ENCODE measurements at places on chromosomes 2 and 18.

DNA sequence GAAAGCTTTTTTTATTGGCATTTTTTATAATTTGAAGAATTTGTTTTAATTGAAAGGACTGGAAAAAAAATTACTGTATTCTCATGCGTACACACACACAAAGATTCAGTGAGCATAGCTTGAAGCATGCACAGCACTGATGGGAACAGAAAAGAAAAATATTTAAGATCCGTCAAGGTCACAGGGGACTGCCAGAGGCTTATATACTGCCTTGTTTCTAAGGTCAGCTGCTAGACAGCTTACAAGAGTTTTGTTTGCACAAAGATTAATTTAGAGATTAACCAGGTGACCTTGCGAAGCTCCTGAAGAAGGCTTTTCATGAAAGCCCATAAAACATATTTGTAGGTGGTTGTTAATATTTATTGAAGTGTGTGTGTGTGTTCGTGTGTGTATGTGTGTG, 396.3 kb downstream of the TRIB2 start:
- DNase-seq: no peak

- no peak for DNase-seq
These were observed 92.9 kb downstream of the TGOLN2 start for GRCh38 chr2:85234868-85235267.

DNA sequence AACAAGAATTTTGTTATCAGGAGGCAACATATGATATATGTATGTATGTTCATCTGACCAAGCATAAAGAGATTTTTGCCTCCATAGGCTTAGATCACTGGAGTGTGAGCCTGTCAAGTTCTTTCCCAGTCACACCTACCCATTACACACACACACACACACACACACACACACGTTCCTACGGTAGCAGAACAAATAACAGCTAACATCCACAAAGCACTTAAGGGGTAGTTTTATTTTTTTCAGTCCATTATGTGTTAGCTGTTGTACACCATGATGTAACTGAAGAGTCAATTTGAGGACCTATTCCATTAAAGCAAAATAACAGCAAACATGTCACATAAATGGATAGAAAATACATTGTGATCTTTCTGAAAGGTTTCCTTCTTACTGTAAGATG, 39.5 kb downstream of the UGP2 start:
- DNase-seq: no peak

DNA sequence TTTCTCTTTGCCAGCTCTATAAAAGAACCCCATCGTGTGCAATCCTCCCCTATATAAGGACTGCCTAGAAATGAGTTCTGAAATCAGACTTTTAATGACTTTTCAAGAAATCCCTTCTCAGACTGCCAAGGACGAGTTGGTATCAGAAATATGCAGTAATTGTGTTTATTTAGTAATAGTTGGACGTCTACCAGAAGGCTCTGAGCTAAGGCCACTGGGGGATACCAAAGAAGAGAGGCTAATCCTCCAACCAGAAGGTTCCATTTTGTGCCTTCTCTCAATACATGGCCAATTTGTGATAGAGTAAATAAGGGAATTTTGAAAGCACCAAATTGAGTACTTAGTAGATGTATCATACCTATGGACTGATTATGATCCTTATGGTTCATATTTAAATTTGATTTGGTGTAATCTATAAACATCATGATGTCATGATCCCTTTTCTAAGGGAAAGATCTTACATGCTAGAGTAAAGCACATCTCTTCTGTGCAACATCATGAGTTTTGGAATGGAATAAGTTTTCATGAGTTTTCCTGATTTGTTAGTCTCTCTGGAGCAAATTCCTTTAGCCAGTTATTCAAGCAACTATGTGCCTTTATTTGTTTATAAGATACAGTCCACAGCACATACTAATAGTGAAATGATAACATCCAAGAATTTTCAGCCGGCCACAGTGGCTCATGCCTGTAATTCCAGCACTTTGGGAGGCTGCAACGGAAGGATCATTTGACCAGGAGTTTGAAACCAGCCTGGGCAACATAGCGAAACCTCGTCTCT, 82.2 kb upstream of the LTBP1 start:
- no peak for DNase-seq

GRCh38 chr2:211623096-211623495, 915.5 kb downstream of the ERBB4 start:
- no peak for DNase-seq

GRCh38 chr2:121944072-121944831, 188.8 kb downstream of the TSN start:
- no peak for DNase-seq

DNA sequence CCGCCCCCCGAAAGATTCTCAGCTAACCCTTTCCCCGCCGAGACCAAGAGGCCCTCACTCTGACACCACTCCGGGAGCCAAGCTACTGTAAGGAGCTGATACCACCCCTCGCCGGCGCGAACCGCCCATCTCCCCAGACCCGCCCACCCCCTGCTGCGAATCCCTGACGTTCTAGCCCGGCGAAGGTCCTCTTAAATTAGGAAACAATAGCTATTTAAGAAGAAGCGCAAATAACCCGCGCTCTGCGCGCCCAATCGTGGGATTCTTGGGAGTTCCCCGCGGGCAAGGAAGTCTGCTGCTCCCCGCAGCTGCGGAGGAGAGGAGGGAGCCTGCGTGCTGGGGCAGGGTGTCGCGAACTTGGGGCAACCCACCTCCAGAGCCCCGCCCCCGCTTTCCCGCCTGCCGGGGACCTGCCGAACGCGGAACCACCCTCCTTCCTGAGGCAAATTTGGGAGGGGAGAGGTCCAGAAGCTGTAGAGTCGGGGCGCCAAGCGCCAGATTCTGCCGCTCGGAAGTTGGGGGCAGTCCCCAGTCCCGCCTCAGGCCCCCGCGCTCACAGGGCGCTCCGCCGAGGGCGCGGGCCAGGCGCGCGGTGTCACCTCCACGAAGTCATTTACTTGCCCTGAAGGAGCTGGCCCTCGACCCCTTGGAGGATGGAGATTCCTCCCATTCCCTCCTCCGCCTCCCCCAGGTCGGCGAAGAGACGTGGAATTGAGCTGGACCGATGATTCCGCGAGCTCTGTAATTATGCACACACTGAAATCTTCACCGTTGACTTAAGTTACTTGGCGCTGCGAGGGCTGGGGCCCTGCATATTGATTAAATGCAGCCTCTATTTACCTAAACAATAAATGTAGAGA, 8.4 kb upstream of the SP9 start:
- DNase-seq: no peak

DNA sequence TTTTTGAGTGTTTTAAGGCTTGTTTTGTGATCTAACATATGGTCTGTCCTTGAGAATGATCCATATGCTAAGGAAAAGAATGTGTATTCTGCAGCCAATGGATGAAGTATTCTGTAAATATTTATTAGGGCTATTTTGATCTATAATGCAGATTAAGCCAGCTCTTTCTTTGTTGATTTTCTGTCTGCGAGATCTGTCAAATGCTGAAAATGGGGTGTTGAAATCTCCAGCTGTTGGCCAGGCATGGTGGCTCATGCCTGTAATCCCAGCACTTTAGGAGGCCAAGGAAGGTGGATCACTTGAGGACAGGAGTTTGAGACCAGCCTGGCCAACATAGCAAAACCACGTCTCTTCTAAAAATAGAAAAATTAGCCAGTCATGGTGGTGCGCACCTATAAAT, 132.7 kb downstream of the DIS3L2 start:
- no peak for DNase-seq

DNA sequence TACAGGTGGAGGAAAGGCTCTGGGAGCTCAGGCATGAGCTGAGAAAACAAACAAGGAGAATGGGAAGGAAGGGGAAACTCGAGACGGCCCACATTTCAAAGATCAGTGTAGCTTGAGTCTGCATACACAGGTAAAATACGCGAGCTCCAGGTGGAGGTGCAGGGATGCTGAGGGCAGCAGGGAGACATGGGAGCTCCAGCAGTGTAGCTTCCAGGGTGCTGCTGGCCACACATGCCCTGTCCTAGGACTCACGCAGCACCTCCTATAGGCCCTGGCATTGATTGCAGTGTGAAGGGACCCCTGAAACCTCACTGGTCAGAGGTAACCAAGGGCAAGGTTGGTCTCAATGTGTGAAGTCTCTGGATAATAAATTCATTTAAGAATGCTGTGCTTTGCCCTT, 362.8 kb upstream of the HS6ST1 start:
- DNase-seq: no peak

GRCh38 chr2:173770947-173771678, 194.1 kb downstream of the SP3 start:
- no peak for DNase-seq

GRCh38 chr2:239351687-239352086, 49.1 kb downstream of the HDAC4 start:
- DNase-seq: no peak

DNA sequence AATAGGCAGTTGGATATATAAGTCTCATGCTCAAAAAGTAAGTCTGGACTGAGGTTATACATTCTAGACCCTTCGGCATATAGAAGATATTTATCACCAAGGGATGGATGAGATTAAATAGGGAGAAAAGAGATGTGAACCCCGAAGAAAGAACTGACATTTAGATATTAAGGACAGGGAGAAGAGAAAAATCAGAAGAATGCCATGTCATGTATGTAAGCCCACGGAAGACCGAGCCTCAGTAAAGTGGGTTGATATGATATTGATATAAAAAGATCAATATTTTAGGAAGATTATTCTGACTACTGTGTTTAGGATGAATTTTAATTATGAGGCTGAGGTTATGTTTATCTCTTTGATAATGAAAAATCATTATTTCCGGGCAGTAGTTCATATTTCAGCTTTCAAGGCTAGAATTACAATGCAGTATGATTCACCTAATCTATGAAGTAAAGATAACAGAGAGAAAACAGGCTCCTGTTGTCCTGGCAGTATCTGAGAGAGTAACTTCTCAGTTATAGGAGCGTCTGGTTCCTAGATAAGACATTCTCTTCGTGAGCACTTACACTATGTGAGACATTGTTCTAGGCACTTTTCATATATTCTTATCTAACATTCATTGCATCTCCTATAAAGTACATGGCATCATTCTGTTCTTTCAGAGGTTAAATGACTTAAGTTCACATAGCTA, 83.0 kb downstream of the UBR3 start:
- DNase-seq: no peak

GRCh38 chr18:46728219-46728930, 28.5 kb downstream of the ST8SIA5 start:
- no peak for DNase-seq

DNA sequence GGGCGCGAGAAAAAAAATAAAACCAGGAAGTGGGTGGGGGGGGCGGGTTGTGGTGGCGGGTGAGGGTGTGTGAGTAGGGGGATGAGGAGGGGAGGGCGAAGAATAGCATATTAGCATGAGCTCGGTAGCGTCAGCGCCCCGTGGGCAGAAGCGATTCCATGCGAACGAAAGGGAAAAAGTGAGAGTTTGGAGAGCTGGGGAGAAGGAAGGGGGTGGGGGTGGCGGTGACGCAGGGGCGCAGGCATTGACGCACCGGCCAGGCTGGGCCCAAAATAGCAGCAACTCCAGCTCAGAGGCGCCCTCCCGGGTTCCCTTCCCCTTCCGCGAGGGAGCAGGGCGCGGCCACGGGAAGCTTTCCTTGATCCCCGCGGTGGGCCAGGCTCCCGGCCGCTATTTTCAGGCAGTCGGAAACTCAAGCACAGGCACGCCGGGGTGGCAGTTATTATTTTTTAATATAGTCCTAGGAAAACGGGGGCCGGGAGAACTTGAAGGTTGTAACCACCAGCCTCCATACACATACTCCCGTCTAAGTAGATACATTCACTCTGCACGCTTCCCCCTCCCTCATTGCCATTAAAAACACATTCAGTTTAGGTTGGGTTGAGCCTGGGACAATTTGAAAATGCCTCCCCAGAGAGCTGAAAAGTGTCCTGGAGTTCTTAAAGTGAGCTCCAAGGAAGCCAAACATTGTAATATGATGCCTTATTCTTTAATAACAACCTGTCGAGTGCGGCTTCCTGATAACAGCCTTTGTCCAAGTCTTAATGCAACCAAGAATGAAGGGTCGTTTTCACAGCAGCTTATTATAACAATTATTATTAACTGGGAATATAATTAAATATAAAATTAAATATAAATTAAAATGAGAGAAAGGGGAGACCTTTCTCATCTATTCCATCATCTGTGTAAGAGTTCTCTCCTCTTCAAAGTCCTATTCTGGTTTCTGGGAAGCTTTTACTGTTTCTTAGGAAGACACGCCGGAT, 2.3 kb upstream of the NR4A2 start:
- peak; percentile 86 for DNase-seq

GRCh38 chr2:236601316-236602202, 31.9 kb downstream of the ACKR3 start:
- DNase-seq: no peak

DNA sequence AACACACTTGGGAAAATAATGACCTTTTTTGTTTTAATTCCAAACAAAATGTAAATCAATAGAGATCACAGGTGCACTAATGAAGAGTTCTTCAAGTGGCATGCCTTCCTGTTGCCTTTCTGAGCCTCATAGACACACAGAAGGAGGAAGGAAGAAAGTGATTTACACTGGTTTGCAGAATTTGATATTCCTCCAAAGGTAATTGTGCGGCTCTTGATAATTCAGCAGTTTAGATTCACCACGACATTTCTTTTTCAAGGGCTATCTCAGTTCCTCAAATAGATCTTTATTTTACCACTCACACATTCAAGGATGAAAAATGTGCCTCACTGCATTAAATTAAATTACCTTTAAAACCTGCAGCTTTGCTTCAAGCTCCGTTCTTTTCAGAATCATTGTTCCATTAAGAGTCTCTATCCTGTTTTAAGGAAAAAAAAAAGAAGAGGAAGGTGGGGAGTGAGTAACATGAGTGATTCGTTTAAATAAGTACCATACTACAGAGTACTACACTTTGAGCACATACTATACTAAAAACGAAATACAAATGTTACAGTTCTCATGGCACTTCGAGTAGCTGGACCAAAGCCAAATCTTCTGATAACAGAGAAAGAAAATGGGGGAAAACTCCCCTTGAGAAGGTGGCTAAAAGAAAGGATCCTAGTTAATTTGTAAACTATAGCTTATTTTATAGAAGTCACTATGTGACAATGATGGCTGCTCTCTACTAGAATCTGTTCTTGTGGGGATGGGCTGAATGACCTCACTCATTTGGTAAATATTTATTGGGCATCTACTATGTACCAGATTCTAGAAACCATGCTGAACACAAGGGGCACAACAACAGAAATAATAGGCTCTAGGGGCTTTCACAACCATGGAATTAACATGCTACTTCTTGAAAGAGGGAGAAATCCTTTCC, 16.6 kb downstream of the CYTIP start:
- no peak for DNase-seq

DNA sequence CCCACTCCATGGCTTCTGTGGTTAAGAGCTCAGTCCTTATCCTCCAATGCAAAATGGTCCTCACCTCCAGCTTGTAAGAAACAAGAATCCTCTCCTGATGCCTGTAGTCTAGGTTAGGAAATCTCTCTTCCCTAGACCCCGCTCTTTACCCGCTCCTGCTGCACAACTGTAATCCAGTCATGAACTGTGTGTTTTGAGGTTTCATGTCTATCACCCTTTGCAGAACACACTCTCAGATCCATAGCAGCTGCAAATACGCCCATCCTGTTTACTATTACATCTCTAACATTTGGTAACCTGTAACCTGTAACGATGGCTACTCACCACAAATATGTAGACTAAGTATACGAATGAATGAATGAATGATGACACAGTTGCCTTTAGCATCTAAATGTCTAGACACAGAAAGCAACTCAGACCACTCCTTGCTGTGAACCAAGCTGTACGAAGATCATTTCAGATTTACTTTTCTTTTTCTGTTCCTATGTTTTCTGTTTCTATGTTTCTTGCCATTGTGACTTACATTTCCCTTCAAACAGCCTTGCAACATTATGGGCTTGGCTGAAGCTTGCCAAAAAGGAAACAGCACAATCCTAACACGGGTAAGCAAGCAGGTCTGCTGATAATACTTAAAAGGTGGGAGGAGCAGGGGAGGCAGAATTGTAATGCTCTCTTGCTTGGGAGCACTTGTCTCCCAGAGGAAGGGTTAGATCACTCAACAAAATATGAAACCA, 53.7 kb downstream of the EPHA4 start:
- peak; percentile 89 for DNase-seq

Data from SW480 (cell line).